ENCODE measurements at places on chromosomes 5 and 9.

DNA sequence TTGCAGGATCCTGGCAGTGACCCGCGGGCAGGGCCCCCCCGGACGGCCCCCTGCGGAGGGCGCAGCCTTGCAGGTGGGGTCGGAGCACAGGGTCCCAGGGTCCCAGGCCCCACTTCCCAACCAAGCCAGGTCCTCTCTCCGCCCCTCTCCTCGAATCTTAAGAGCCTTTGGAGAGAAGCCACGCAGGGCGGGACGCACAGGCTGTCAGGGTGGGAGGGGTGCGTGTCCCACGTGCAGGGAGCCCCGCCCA lies 18.4 kb upstream of the EGFL7 start:
- no peak overlapping the region for H3K27ac ChIP-seq
- peaks cover 4% of the 10 kb centered on the region for H3K27me3 ChIP-seq
- no peak overlapping the region for H3K4me3 ChIP-seq
- DNase-seq: peak; percentile 32
- no peaks in the 10 kb centered on the region for H3K36me3 ChIP-seq

GRCh38 chr5:35741126-35741716 lies 115.5 kb upstream of the IL7R start:
- no peaks in the 10 kb centered on the region for H3K4me1 ChIP-seq
- no peak for DNase-seq
- no peaks in the 10 kb centered on the region for H3K27me3 ChIP-seq
- no peak overlapping the region for H3K4me3 ChIP-seq
- no peaks in the 10 kb centered on the region for H3K36me3 ChIP-seq

GRCh38 chr5:4348423-4348822 lies 752.8 kb downstream of the IRX1 start:
- no peaks in the 10 kb centered on the region for H3K4me1 ChIP-seq
- H3K36me3 ChIP-seq: no peaks in the 10 kb centered on the region
- DNase-seq: no peak
- no peaks in the 10 kb centered on the region for H3K27me3 ChIP-seq
- no peak overlapping the region for H3K4me3 ChIP-seq
- no peak overlapping the region for H3K27ac ChIP-seq

GRCh38 chr5:76766746-76767145 lies 50.8 kb downstream of the F2R start:
- H3K27ac ChIP-seq: peak overlapping the region; percentile 43
- no peak overlapping the region for H3K4me3 ChIP-seq
- peaks cover 3% of the 10 kb centered on the region for H3K4me1 ChIP-seq
- peak; percentile 60 for DNase-seq

DNA sequence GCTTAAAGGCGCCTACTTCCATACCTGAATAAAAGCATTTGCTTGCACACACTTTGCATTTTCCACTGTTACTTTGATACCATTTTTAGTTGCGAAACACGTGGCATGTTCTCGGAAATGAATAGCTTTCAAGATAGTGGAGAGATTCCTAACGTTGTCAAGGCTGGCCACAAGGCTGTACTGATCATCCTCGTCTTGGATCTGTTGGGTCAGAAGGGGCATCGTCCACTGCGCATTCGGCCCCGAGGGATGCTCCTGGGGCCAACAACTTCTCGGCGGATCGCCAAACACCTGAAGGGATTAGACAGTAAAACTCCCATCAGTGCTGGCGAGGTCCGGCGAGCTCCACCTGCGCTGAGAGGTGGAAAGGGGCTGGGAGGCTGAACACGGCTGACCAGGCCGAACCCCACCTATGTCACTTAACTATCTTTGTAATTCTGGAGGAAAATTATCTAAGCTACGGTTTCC lies 599 bp downstream of the RAD1 start:
- H3K27me3 ChIP-seq: no peaks in the 10 kb centered on the region
- peak; percentile 20 for DNase-seq
- H3K36me3 ChIP-seq: peaks cover 23% of the 10 kb centered on the region
- H3K4me1 ChIP-seq: peaks cover 22% of the 10 kb centered on the region
- H3K4me3 ChIP-seq: peak overlapping the region; percentile 99

DNA sequence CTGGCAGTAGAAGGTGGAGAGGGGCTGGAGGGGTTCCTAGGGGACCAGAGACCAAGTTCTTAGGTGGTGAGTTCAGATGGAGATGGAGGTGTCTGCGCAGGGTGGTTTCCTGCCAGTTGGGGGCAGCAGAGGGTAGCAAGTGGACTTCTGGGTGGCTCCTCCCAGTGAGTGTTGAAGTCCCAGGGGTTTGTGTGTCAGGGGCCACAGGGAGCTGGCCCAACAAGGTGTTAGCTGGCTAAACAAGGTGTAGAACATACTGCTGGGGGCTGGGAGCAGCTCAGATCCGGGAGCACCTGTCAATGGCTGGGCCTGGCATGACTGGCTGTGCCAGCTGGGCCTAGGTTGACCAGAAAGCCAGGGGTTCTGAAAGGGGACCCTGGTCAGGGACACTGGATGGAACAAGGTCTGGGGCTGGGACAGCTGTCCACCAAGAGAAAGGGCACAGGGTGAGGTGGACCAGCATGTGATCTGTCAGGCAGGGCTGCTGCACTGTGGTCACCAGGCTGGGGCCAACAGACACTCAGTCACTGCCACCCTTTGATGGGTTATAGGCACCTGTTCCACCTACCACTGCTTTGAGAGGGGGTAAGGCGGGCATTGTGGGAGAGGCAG lies 35.6 kb downstream of the DAB2IP start:
- H3K27ac ChIP-seq: no peak overlapping the region
- H3K4me3 ChIP-seq: no peak overlapping the region
- DNase-seq: peak; percentile 23
- H3K27me3 ChIP-seq: no peaks in the 10 kb centered on the region

GRCh38 chr5:75265731-75266130 lies 29.1 kb upstream of the ANKRD31 start:
- no peaks in the 10 kb centered on the region for H3K4me1 ChIP-seq
- no peaks in the 10 kb centered on the region for H3K27me3 ChIP-seq
- no peaks in the 10 kb centered on the region for H3K36me3 ChIP-seq
- DNase-seq: peak; percentile 28

- H3K4me3 ChIP-seq: no peak overlapping the region
- H3K27me3 ChIP-seq: peaks cover 7% of the 10 kb centered on the region
- no peak for DNase-seq
- H3K36me3 ChIP-seq: no peaks in the 10 kb centered on the region
These were observed 12.6 kb downstream of the HK3 start for GRCh38 chr5:176886336-176887251.

- DNase-seq: no peak
- no peak overlapping the region for H3K27ac ChIP-seq
- no peaks in the 10 kb centered on the region for H3K4me1 ChIP-seq
These were observed 267.8 kb upstream of the CLINT1 start for GRCh38 chr5:158126442-158127405.

- peaks cover 21% of the 10 kb centered on the region for H3K4me1 ChIP-seq
- no peaks in the 10 kb centered on the region for H3K36me3 ChIP-seq
- no peak overlapping the region for H3K4me3 ChIP-seq
- DNase-seq: no peak
- no peaks in the 10 kb centered on the region for H3K27me3 ChIP-seq
- H3K27ac ChIP-seq: peak overlapping the region; percentile 17
These were observed 32.8 kb downstream of the RAPGEF1 start for GRCh38 chr9:131707050-131707449.

- H3K4me3 ChIP-seq: no peak within 1 kb of the TSS
- no peak within 1 kb of the TSS for H3K27ac ChIP-seq
- H3K27me3 ChIP-seq: no peaks in the 10 kb centered on the region
- no peaks in the 10 kb centered on the region for H3K36me3 ChIP-seq
- H3K4me1 ChIP-seq: no peaks in the 10 kb centered on the region
- DNase-seq: no peak
These were observed at the start of gene PCDHA4 for GRCh38 chr5:140806834-140807775. TSS of gene PCDHA4 (plus strand) at chr5:140807068.

DNA sequence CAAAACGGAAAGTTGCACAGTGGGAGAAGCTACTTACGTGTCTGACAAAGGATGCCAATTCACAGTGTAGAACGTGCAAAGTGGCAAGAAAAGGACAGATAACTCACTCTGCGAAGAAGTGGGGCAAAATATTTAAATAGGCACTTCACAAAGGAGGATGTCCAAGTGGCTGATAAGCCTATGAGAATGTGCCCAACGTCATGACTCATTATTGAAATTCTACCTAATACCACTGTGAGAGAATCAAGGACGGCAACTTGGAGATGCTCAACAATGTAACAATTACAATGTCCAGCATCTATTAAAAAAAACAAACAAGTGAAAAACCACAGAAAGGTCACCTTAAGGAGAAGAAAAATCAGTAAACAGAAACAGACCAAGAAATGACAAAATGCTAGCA lies 59.0 kb downstream of the NACC2 start:
- no peak overlapping the region for H3K4me3 ChIP-seq
- DNase-seq: peak; percentile 46
- no peak overlapping the region for H3K27ac ChIP-seq
- H3K4me1 ChIP-seq: peaks cover 5% of the 10 kb centered on the region
- H3K36me3 ChIP-seq: no peaks in the 10 kb centered on the region

- H3K4me3 ChIP-seq: no peak overlapping the region
- H3K4me1 ChIP-seq: peaks cover 9% of the 10 kb centered on the region
- H3K27me3 ChIP-seq: no peaks in the 10 kb centered on the region
- peaks cover 5% of the 10 kb centered on the region for H3K36me3 ChIP-seq
These were observed 77.5 kb downstream of the GALNT10 start for GRCh38 chr5:154268073-154268472.

GRCh38 chr9:135239100-135239768 lies 151.8 kb downstream of the OLFM1 start:
- no peaks in the 10 kb centered on the region for H3K27me3 ChIP-seq
- no peak overlapping the region for H3K27ac ChIP-seq
- no peak for DNase-seq

DNA sequence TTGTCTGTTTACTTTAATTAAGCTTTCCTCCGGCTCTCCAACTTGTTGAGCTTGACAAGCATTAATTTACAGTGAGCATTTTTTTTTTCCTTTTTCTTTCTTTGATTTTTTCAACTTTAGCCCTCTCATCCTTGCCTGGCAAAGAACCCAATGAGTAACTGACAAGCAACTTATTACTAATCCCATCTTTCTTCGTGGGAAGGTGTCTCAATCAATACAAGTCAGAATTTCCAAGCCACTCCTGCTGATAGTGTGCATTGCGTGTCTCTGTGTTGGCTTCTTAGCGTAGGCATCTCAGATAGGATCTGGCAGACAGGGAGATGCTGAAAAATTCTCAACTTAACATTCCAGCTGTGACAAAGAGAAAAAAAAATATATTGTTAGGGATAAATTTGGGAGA lies 527.7 kb upstream of the WWC1 start:
- DNase-seq: peak; percentile 96
- H3K27me3 ChIP-seq: no peaks in the 10 kb centered on the region
- H3K4me1 ChIP-seq: peaks cover 20% of the 10 kb centered on the region
- H3K36me3 ChIP-seq: no peaks in the 10 kb centered on the region
- no peak overlapping the region for H3K4me3 ChIP-seq
- H3K27ac ChIP-seq: peak overlapping the region; percentile 75

DNA sequence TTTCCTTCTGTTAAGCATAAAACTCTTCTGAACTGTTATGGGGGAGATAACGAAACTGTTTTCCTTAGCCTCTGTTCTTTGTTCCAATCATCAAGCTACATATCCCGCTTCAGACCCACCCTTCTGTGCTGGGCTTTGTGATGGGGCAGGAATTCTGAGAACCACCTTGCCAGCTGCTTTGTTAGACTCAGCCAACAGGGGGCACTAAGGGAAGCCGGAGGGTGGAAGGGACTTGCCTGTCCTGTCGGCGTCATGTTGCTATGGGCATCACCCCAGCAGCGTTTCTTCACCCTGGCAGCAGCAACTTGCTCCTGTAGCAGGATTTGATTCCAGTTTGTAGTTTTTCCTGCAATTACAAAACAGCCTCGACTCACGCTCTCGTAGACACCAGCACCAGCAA lies 169.1 kb downstream of the CAAP1 start:
- H3K36me3 ChIP-seq: no peaks in the 10 kb centered on the region
- no peak overlapping the region for H3K27ac ChIP-seq
- DNase-seq: no peak

- H3K4me3 ChIP-seq: no peak overlapping the region
- no peaks in the 10 kb centered on the region for H3K4me1 ChIP-seq
- no peaks in the 10 kb centered on the region for H3K36me3 ChIP-seq
- no peak overlapping the region for H3K27ac ChIP-seq
- no peak for DNase-seq
These were observed 153.9 kb downstream of the FSTL4 start for GRCh38 chr5:133458435-133458834.

DNA sequence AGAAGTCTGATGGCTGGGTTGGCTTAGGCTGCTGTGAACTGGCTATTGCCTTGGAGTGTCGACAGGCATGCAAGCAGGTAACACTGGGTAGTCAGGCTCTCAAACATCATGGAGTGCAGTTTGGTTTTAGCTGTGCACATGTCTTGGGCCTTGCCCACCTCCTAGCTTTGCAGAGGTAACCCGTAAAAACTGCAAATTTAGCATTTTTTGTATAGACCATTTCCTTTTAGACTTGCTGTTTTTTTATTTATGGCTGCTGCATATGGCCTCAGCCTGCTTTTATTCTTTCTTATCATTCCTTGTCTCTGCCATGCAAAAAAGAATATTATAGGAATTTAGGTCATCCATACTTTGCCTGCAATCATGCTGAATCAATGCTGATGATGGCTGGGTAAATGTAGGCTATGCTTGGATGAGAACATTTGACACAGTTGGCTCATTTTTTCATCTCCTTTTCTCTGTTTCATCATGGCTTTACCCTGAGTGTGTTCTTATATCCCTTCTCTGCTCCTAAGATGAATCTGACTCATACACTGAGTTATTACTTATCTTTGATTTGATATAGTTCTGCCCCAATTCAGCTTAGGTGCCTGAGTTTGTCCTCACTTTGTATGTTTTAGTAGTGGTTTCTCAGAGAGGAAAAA lies 27.2 kb downstream of the RECK start:
- H3K36me3 ChIP-seq: peaks cover 5% of the 10 kb centered on the region
- H3K4me1 ChIP-seq: peaks cover 15% of the 10 kb centered on the region
- DNase-seq: peak; percentile 52
- no peaks in the 10 kb centered on the region for H3K27me3 ChIP-seq

DNA sequence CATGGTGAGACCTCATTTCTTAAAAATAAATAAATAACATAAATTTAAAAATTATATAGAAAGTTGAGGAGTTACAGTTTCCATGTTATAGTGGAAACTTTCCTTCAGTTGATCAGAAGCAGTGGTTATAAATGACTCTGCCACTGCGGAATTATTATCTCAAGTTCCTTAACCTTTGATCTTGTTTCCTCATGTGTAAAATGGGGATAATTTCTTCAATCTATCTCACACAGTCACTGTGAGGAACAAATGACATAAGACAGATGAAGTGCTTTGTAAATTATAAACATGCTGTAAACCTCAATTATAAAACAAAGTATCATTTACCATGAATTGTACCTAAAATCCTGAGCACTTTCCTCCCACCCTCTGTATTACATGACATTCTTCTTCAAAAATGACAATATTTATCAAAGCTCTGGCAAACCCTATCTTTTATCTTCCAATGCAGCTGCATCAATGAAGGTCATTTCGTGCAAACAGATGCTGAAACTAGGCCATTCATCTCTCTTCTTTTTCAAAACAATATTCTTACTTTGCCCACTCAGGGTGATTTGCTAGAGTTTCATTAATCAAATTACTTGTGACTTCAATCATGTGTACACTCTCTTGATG lies 46.8 kb downstream of the TMEM245 start:
- no peak for DNase-seq
- no peak overlapping the region for H3K4me3 ChIP-seq
- no peak overlapping the region for H3K27ac ChIP-seq
- peaks cover 29% of the 10 kb centered on the region for H3K36me3 ChIP-seq
- no peaks in the 10 kb centered on the region for H3K4me1 ChIP-seq
- no peaks in the 10 kb centered on the region for H3K27me3 ChIP-seq

GRCh38 chr5:24606971-24607370 lies 37.8 kb downstream of the CDH10 start:
- H3K36me3 ChIP-seq: no peaks in the 10 kb centered on the region
- no peak overlapping the region for H3K27ac ChIP-seq
- no peaks in the 10 kb centered on the region for H3K27me3 ChIP-seq
- no peaks in the 10 kb centered on the region for H3K4me1 ChIP-seq

- H3K27me3 ChIP-seq: no peaks in the 10 kb centered on the region
- H3K27ac ChIP-seq: no peak overlapping the region
- no peak for DNase-seq
- H3K4me1 ChIP-seq: no peaks in the 10 kb centered on the region
- no peak overlapping the region for H3K4me3 ChIP-seq
These were observed 37.8 kb upstream of the C5orf63 start for GRCh38 chr5:127111112-127111511.

Measured in astrocyte (in vitro differentiated cells and primary cell).